ENCODE measurements at places on chromosomes 1 and 21. TPM values are rescaled to one million over a fixed set of nuclear protein-coding genes. Genes with fewer than 3 reads are reported as not detected.

KANK4 gene
- total RNA-seq = 0.20 TPM

DNA sequence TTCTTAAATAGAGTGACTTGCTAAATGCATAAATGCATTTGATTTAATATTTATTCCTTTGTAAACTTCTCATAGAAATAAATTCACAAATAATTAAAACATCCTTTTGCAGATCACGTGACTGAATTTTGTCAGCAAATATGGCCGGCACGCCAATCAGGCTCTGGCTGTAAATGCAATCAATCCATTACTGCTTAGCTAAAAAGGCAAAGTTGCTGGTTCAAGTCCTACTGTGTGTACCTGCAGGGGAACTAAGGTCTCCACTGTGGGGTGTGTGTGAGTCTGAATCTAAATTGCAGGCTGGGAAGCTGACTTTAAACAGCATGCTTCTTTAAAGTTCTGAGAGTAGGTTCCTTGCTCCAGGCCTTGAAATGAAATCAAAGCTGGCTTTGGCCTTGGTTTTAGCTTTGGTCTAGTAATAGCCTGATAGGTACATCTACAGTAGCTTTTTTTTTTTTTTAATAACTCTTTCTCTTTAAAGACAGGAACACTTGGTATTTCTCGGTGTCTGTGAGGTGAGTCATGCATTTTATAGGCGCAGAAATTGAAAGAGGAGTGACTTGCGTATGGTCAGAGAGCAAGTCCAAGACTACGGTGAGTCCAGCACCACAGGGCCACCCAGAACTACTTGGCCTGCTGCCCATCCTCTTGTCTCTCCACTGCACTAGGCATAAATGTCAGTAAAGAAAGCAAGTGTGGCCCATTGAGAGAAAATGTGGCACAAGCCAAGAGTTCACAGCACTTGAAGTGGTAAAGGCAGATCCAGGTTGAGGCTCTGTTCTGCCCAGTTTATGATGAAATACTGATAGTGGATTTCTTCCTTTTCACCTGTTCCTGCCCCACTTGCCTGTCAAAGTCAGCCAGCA lies 36.2 kb upstream of the LYST start:
- peaks cover 45% of the 10 kb centered on the region for H3K4me1 ChIP-seq
- no peaks in the 10 kb centered on the region for H3K36me3 ChIP-seq
- peak; percentile 99 for DNase-seq
- H3K4me3 ChIP-seq = peak overlapping the region; percentile 15
- H3K27me3 ChIP-seq = no peaks in the 10 kb centered on the region
- peak overlapping the region; percentile 61 for H3K27ac ChIP-seq

CYYR1 gene
- not detected for total RNA-seq

- no peaks in the 10 kb centered on the region for H3K36me3 ChIP-seq
- no peak for DNase-seq
- no peaks in the 10 kb centered on the region for H3K4me1 ChIP-seq
- H3K4me3 ChIP-seq = no peak overlapping the region
Measured at GRCh38 chr21:39668369-39668768, 55.6 kb downstream of the B3GALT5 start.

VWA5B1 gene
- not detected for total RNA-seq

GRCh38 chr1:47252369-47252768 lies 20.3 kb upstream of the TAL1 start:
- H3K36me3 ChIP-seq = peaks cover 4% of the 10 kb centered on the region
- H3K4me1 ChIP-seq = no peaks in the 10 kb centered on the region
- H3K4me3 ChIP-seq = no peak overlapping the region
- H3K27ac ChIP-seq = peak overlapping the region; percentile 46
- DNase-seq = no peak
- no peaks in the 10 kb centered on the region for H3K27me3 ChIP-seq

Measured in MCF 10A (cell line).